Iris pigment epithelial cell (primary cell): ENCODE measurements at places on chromosomes 16 and 17.

- DNase-seq: no peak
Observed at GRCh38 chr16:58462997-58463941, 36.7 kb upstream of the NDRG4 start.

DNA sequence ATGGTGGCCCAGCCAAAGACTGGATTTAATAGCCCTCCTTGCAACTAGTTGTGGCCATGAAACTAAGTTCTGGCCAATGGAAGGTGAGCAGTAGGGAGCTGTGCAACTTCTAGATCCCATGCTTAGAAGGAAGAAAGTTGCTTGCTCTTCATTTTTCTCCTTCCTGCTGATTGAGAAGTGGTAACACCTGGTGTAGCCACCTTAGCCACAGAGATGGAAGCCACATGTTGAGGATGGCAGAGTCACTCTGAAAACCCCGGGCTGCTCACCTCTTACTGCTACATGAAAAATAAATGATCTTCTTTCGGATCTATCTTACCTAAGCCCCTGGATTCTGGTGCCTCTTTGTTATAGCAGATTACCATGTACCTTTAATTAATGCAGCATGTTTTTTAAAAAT is 10.3 kb upstream of the ATP5MC1 start:
- no peak for DNase-seq

DNA sequence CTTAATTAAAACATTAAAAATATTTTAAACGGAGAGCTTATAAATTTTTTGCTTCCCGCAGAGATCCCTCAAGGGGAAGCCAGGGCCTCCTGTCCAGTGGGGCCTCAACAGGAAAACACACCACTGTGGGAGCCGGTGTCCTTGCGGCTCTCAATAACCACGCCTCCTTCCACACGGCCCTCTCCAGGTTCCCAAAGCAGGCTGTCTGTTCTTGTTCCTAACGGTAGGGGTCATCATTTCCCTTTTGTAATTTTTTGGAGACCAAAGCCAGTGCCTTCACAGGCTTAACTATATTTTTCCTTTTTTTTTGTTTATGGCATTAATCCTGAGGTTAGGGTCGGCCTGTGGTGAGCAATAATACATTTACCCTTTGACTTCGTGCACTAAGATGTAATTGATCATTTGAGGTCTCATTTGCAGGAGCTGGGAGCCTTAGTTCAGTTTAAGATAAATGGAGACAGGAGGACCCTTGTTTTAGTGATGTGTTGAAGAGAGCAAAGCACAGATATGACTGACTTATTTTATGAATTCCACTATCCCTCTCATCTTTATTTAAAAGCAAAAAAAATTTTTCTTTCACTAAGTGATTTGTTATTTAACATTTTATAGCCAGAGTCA is 77.5 kb upstream of the N4BP1 start:
- peak; percentile 72 for DNase-seq

- no peak for DNase-seq
Observed at GRCh38 chr17:16199093-16199492, 16.2 kb downstream of the NCOR1 start.

DNA sequence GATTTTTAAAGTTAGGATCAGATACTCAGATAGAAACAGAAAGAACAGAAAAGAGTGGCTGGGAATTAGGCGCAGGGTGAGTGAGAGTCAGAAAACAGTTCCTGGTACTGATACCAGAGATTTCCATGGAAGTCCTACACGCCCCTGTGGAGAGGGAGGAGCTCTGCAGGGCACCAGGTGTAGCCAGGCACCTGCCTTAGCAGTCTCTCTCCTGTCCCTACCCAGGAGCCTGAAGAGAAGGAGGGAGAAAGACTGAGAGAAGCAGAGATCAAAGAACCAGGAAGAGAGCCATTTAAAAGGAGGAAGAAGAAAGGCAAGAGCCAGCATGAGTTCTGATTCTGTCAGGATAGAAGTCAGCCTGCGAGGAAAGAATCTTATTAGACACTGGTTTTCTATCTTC is 65.0 kb downstream of the CBLN1 start:
- no peak for DNase-seq

DNA sequence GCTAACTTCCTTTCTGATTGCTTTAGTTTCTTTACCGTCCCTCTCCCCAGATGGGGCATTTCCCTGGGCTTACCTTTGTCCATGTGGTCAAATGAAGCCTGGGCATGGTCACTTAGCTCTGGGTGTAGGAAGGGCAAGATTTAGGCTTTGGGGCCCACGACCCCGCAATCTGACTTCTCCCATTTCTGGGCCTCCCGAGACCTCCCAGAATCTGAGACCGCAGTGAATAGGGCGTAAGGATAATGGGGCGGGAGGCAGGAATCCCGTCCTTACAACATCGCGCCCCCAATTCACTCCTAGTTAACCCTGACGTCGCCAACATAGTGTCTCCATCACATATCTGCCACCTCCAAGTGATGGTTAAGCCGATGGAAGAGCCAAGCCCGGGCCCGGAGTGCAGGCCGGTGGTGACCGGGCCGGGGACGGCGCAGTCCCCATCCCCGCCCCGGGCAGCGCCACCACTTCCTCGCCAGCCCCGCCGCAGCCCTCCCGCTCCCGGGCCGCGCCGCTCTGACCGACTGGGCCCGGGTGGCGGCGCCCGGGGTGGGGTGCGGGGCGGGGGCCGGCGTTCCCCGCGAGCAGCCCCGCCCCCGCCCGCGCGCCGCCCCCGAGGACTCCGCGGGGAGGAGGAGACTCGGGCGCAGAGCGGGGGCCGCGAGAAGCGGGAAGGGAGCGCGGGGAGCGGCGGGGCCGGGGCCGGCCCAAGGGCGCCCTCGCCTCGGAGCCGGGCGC is at the start of gene RHBDL3:
Gene RHBDL3 (plus strand): TSS at position 641 of the 732 bp plus-strand sequence. CDS start 358 bp downstream, outside the sequence.
- no peak for DNase-seq

DNA sequence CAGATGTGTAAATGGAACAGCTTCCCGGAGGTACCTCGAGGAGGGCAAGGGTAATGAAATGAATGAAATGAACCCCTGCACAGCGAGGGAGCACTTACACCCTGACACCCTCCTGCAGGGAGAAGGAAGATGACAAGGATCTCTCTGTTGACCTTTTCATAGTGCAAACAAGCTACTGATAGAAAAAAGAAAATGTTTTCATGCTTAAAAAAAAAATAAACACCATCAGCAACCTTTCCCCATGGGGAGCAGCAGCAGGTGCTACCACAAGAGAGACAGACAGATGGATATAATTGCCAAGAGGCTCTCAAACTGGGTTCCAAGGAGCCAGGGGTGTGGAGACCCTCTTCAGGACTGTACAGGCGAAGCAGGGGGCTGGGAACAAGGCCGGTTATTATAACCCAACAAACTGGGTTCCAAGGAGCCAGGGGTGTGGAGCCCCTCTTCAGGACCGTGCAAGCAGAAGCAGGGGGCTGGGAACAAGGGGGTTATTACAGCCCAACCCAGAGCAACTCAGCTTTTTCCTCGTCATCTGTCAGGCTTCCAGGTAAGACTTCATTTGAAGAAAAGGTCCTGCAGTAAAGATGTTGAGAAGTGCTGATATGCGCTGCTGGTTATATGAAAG is 718 bp upstream of the RPH3AL start:
- DNase-seq: no peak

DNA sequence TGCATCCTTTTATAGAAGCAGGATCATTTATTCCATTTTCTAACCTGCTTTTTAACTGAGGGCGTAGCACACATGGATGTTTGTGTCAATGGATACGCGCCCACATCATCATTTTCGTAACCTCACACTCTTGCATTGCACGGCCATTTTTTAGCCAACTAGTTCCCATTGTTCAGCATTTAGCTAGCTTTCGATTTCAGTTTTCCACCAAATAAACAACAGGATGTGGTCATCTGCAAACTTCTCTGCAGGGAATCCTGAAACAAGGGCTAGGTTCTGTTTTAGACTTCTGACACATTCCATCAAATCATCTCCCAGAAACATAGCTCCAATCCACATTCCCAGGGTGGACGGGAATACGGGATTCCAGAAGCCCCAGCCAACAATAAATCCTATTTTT is 6.4 kb downstream of the CYB561 start:
- DNase-seq: peak; percentile 69

- peak; percentile 11 for DNase-seq
Observed at GRCh38 chr16:25235991-25236390, 19.2 kb downstream of the AQP8 start.

GRCh38 chr16:75477680-75478473 is 13.4 kb upstream of the TMEM170A start:
- no peak for DNase-seq

DNA sequence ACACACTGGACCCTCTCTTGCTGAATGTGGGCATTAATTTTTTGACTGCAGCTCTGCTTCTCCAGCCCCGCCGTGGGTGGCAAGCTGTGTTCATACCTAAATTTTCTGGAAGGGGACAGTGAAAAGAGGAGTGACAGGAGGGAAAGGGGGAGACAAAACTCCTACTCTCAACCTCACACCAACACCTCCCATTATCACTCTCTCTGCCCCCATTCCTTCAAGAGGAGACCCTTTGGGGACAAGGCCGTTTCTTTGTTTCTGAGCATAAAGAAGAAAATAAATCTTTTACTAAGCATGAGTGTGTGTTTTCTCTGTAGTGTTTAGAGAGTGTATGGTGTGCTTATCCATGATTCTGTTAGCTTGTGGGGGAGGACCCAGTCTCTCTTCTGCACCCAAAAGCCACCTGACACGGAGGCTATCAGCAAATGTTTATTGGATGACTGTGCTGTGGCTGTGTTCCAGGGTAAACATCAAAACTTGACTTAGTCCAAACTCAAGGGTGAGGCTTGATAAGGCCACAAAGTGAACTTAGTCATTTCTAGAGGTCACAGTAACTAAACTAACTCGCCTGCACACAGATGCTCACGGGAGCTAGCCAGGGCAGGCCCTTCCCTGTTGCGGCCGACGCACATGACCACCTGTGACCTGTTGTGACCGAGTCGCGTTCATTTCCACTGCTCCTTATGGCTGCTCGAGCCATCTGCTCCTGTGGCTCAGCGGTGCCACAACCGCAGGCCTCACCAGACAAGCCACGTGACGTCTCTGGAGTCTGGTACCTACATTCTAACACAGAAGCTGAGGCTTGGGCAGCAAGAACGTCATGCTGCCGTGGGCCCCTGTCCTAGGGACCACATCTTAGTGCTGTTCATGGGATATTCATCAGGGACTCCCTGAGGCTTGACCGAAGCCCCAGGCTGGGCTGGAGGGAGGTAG is 9.8 kb upstream of the MED11 start:
- peak; percentile 59 for DNase-seq

GRCh38 chr16:5508371-5508770 is 410.8 kb upstream of the EEF2KMT start:
- DNase-seq: no peak

DNA sequence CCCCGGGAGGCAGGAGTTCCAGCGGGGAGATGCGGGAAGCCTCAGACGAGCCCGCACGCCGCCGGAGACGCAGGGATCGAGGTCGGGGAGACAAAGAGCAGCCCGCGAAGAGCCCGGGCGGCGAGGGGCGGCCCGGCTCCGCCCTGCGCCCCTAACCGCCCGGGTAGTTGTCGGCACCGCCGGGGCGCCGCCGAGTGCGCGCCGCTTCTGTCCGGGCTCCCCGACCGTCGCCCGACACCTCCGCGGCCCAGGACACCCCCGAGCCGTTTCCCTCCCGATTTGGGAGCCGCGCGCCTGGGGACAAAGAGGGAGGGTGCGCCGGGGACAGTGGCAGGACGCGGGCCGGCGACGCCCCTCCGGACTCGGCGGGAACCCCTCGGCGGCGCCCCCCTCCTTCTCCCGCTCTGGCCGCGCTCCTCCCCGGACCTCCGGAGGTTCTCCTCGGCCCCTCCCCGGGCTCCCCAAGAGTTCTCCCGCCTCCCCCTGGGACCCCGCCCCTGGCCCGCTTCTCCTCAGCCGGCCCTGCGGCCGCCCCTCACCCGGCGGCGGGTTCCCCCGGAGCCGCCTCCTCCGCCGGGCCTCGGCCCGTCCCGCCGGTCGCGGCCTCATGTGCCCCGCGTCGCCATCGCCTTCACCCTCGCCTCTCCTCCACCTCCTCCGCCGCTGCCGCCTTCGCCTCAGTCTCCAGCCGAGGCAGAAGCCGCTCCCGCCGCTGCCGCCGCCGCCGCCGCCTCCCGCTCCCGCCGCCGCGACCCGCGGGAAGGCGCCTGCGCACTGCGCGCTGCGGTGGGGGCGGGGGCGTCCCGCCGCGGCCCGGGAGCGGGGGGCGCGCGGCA is at the start of gene GJC1:
Gene GJC1 (minus strand): TSS at position 765 of the 836 bp plus-strand sequence. CDS start 24,470 bp downstream, outside the sequence.
- DNase-seq: no peak

DNA sequence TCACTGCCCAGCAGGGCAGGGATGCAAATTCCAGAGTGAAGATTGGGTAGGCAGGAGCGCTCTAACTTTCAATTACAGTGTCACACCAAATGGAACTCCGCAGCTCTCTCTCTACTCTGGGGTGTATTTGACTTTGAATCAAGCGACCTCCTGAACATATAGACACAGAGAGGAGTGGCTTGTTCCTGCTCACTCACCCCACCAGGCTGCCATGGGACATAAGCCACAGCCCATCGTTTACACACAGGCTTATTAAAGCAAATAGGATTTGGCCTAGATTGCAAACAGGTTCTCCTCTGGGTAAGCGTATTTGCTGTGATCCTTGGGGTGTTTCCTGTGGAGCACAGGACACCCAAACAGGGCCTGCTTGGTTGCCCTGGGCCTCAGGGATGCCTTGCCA is 281.6 kb upstream of the CCL2 start:
- no peak for DNase-seq

- peak; percentile 70 for DNase-seq
Observed at GRCh38 chr16:50712560-50712898, 19.1 kb downstream of the NOD2 start.

- peak; percentile 71 for DNase-seq
Observed at GRCh38 chr17:19940722-19941464, 36.7 kb downstream of the AKAP10 start.

DNA sequence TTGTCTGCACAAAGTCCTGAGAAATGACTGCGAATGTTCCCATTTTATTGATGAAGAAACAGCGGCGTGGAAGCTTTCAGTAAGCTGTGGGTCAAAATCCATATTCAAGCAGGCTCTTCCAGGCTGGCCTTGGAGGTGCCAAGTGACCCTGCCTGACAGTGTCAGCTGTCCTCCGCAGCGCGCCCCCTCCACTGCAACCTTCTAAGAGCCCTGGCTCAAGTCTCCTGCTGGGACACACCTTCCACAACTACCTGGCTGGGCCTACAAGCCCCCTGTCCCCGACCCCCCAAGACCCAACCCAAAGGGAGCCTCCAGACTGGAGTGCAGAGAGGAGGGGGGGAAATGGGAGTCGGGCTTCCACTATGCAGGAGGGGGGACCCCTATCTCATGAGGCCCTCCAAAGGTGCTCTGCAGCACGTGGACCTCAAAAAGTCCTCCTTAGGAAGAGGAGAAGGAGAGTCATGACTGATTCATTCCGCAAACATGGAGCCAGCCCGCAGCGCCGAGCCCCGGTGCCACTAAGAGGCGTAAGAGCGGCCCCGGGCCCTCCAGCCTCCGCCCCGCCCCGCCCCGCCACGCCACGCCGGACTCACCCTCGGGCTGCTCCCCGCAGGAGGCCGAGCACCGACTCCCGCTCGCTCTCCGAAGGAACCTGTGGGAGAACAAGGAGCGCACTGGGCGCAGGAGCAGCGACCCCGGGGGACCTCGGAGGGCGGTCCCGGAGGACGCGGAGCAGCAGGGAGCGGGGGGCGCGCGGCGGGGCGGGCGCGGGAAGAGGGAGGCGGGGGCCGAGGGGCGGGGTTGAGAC is 574 bp downstream of the MPP3 start:
- peak; percentile 78 for DNase-seq

DNA sequence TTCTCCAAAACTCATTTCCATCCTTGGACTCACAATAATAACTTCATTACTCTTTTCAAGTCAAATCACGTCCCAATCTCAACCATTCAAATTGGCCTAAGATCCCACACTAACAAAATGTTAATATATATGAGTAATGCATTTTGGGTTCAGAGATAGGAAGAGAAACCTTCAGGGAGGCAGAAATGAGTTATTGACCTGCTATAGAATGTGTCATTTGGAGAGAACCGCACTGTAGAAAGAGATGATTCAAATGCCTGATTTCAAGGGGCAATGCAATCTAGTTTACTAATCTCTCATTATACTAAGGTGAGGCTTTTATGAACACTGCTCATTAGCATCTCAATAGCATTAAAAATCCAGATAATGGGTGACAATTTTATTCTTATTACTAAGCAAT is 1595.0 kb upstream of the GOT2 start:
- peak; percentile 4 for DNase-seq
